ENCODE measurements at places on chromosomes 11 and 22. TPM values are rescaled to one million over a fixed set of nuclear protein-coding genes. Genes with fewer than 3 reads are reported as not detected.

WNT11 gene
- not detected for total RNA-seq

TRAF6 gene
- 13.5 TPM for total RNA-seq

GTSE1 gene
- 96.4 TPM for total RNA-seq

PHETA2 gene
- 1.8 TPM for total RNA-seq

PGA5 gene
- not detected for total RNA-seq

KREMEN1 gene
- not detected for total RNA-seq

LDHAL6A gene
- 0.15 TPM for total RNA-seq

APOL5 gene
- not detected for total RNA-seq

APOA1 gene
- 0.25 TPM for total RNA-seq

OR5B21 gene
- total RNA-seq: 0.37 TPM

ADM gene
- 0.92 TPM for total RNA-seq

ESAM gene
- total RNA-seq: 0.19 TPM

OR51E1 gene
- not detected for total RNA-seq

SCN4B gene
- 0.10 TPM for total RNA-seq

DGAT2 gene
- total RNA-seq: 0.99 TPM

OR6T1 gene
- total RNA-seq: not detected

IGLL5 gene
- not detected for total RNA-seq

LIF gene
- total RNA-seq: 102 TPM

SLC5A12 gene
- not detected for total RNA-seq

C11orf71 gene
- total RNA-seq: 7.4 TPM

PTPRCAP gene
- total RNA-seq: 389 TPM

FAM181B gene
- not detected for total RNA-seq

GVQW3 gene
- total RNA-seq: 5.5 TPM

PRR14L gene
- 63.5 TPM for total RNA-seq

RPLP2 gene
- total RNA-seq: 1,927 TPM

PKP3 gene
- total RNA-seq: not detected

CHID1 gene
- total RNA-seq: 42.6 TPM

FZD4 gene
- total RNA-seq: not detected

TSGA10IP gene
- not detected for total RNA-seq

CCDC82 gene
- total RNA-seq: 34.0 TPM

RFPL3 gene
- total RNA-seq: not detected

SLC15A3 gene
- total RNA-seq: 4.0 TPM

GTPBP1 gene
- total RNA-seq: 77.1 TPM

PIWIL4 gene
- 0.55 TPM for total RNA-seq

SLC6A5 gene
- total RNA-seq: not detected

USH1C gene
- total RNA-seq: not detected

TMPRSS5 gene
- total RNA-seq: 0.64 TPM

SAA1 gene
- total RNA-seq: not detected

BIRC3 gene
- total RNA-seq: 39.6 TPM

APOA4 gene
- not detected for total RNA-seq

KDM4D gene
- total RNA-seq: 1.0 TPM

MTFP1 gene
- total RNA-seq: 34.5 TPM

MOV10L1 gene
- not detected for total RNA-seq

CCDC73 gene
- not detected for total RNA-seq

KRTAP5-9 gene
- total RNA-seq: 0.19 TPM

NRGN gene
- total RNA-seq: 11.6 TPM

CEP57 gene
- 73.2 TPM for total RNA-seq

PDGFD gene
- not detected for total RNA-seq

HOATZ gene
- not detected for total RNA-seq

CHRDL2 gene
- total RNA-seq: not detected

P2RY2 gene
- total RNA-seq: not detected

LRP4 gene
- total RNA-seq: 0.02 TPM

JAML gene
- total RNA-seq: 117 TPM

Measured in activated CD4-positive, alpha-beta T cell treated with anti-CD3 and anti-CD28 coated beads, Interleukin-2, amount 10 ng/mL, durations not matched to agents 7 days and 5 days (primary cell).